ENCODE measurements at places on chromosomes 3 and 15. TPM values are rescaled to one million over a fixed set of nuclear protein-coding genes. Genes with fewer than 3 reads are reported as not detected.
A peak's percentile ranks its signal among the peaks of the same experiment; 100 is the strongest.

GRCh38 chr3:128232376-128233178 is 79.3 kb downstream of the EEFSEC start:
- DNase-seq: no peak

DNA sequence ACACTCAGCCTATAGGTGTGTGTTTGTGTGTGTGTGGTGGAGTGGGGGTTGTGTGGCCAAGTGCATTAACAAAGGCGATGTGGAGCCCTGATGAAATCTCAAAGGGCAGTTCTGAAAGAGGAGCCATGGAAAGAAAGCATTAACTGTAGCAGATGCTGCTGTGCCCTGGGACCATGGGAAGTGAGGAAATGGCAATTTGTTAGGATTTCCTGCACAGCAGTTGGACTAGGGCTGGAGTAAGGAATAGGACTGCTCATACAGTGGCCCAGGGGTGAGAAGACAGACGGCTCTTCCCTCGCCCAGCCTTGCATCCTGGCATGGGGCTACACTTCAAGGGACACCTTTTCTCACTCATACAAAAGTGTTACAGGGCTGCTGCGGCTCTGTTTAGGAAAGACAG is 12.3 kb upstream of the ZBTB38 start:
- no peak for DNase-seq

DNA sequence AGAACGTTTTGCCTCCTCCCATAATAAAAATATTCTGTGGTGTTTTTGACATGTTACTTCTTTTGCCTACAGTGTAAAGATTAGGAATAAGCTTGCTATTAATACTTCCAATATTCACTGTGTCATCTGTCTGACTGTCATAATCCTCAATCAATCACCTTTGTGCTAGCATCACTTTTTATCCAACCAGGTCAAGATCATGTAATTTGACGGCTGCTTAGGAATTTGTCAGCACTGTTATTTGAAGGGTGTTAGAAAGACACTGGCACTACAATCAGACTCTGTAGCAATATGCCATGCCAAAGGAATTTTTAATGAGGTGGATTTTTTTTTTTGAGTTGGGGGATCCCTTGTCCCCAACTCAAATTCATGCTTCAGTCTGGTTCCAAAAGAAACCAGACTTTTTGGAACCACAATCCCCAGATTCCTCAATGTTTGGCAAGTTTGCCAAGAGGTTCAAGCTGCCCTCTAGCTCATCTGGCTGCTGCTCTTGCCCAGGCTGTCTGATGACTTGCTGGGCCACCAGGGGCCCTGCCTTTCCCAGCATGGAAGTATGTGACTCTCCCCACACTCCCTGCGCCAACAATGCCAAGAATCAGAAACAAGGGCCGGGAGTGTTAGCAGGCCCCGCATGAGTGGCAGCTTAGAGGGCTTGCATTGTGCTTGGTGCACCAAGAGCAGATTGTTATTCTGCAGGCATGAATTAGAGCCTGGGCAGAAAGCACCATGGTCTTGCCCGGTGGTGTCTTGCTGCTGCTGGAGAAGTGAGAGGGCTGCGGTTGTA is 58.6 kb upstream of the TSC22D2 start:
- no peak for DNase-seq

DNA sequence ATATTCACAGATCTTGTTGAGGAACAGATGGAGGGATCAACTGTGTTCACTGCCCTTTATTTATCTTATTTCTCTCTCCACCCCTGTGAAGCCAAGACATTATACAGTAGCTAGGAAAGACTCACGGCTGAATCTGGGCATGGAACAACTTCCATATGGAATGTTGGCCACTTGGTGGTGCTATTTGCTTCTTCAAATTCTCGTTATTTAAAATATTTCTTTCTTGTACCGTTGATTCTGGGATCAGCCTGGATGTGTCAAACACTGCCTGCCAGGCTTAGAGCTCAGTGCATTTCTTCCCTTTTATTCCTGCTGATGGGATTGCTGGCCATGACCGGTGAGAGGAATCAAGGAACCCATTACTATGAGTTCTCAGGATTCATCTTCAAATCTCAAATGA is 17.5 kb upstream of the GASK1A start:
- DNase-seq: peak; percentile 48

DNA sequence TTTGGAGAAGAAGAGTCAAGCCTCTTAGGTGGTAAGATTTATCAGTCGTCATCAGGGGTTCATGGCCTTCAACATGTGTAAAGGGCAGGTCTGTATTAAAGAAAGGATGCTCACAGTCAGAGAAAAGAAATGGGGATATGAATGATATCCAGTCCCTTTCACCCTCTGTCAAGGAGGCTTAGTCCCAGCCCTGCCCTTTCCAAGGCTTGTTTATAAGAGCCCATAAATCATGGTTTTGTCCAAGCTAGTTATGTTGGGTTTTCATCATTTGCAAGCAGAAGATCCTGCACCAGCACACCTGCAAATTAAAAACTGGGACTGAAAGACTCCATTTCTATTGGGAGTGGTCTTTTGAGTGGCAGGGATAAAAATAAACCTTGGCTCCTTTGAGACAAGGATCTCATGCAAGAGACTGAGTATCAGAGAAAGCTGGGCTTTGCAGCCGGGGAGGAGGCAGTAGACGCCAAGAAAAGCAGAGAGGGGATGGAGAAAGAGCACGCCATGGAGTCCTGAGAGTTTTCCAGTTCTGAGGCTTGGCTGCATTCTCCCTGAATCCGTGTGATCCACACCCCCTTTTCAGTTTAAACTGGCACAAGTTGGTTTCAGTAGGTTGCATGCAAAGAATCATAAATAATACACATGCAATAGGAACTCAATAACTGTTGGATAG is 12.6 kb upstream of the PDIA5 start:
- DNase-seq: no peak

GRCh38 chr3:72287956-72288355 is 503.0 kb upstream of the PROK2 start:
- no peak for DNase-seq

GRCh38 chr3:46846624-46847542 is 16.4 kb downstream of the MYL3 start:
- DNase-seq: no peak

DNA sequence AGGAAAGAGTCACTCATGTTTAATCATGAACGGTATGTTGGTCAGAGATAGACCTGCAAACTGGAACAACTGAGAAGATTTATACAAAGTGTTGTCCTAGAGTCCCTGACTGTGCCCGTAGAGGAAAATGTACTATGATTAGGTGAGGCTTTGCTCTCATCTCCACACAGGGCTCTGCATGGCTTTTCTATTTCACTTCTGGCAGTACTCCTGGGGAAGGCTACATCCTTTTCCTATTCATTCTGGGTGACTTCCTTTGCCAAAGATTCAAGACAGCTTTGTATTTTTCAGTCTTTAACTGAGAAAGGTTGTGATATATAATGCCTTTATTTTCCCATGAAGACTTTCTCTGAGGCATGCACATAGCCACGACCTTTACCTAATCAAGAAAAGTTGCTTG is 414.7 kb downstream of the ZBTB20 start:
- DNase-seq: no peak

GRCh38 chr3:180447136-180447535 is 154.8 kb upstream of the TTC14 start:
- no peak for DNase-seq

MYNN gene
- polyA plus RNA-seq: 32.4 TPM
